Right cardiac atrium (tissue), 5 donors: ENCODE measurements at places on chromosomes 11 and 22. TPM values are rescaled to one million over a fixed set of nuclear protein-coding genes. Genes with fewer than 3 reads are reported as not detected.

GRCh38 chr11:43937434-43938411, 4.7 kb upstream of the C11orf96 start:
- DNase-seq = no peak

DNA sequence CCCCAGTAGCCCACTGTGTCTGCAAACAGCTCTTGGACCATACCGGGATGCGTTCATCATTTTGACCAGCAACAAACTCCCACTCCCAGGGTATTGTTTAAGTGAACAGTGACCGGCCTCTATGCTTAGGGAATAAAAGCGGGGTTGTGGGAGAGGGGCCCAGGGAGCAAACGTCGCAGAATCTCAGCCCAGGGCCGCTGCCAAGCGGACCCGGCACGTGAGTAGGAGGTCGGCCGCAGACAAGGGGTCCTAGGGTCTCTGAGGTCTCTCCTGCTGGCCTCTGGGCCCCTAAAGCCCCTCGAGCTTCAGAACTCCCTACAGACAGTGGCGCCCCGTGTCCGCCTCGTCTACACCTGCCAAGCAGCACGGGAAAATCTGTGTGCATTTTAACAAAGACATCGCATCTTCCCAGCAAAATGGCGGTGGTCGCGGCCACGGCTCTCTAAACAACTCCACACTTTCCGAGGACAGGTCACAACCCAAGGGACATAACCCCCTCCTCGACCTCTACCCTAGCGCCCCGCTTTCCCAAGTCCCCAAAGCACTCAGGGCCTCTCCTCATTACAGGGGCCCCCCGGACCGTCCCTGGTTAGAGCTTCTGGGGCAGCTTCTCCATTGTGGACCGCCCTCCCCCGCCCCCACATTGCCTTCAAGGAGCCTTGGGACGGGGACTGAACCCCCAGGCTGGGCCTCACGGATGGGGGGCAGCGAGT, 3.9 kb upstream of the GCAT start:
- peak; percentile 59 for DNase-seq

- peak; percentile 20 for DNase-seq
Measured at GRCh38 chr11:17894929-17895658, 117.8 kb downstream of the SERGEF start.

GRCh38 chr11:72741849-72742512, 10.2 kb downstream of the ARAP1 start:
- peak; percentile 54 for DNase-seq

- DNase-seq = no peak
Measured at GRCh38 chr22:38943201-38943600, 14.2 kb upstream of the APOBEC3A start.

GRCh38 chr11:13781153-13781552, 112.7 kb downstream of the FAR1 start:
- DNase-seq = no peak

DNA sequence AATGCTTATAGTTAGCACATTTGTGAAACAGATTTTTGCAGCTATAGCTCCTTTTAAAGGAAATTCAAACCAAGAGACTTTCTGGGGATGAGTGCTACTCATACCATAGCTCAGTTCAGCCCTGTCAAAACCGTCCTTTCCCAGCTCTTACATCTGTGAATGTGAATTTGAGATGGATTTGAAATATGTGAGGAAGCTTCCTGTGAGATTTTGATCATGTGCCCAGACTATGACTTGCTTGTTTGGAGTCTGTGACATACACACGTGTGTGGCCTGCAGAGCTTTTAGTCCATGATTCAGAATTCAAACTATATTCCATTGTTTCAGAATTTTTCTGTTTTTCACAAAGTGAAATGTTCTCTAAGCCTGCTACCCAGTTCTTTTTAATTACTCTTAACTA, 4.4 kb upstream of the MMP1 start:
- DNase-seq = no peak

DNA sequence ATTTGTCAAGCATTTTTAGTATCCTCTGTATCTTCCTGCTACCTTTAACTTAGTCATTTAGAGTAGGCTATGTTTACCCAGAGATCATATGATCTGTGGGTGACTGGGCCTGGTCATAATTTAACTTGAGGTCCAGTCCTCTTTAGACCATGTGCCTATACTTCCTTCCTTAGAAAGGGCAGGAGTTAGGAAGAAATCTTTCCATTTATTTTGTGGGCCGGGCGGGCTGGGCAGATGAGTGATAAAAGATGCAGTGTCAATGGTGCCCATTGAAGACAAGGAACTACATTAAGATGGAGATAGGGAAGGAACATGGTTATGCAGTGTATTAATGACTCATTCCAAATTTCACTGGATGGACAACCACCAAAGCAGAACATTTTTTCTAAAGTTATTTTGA, 30.9 kb upstream of the PDE3B start:
- DNase-seq = no peak

DNA sequence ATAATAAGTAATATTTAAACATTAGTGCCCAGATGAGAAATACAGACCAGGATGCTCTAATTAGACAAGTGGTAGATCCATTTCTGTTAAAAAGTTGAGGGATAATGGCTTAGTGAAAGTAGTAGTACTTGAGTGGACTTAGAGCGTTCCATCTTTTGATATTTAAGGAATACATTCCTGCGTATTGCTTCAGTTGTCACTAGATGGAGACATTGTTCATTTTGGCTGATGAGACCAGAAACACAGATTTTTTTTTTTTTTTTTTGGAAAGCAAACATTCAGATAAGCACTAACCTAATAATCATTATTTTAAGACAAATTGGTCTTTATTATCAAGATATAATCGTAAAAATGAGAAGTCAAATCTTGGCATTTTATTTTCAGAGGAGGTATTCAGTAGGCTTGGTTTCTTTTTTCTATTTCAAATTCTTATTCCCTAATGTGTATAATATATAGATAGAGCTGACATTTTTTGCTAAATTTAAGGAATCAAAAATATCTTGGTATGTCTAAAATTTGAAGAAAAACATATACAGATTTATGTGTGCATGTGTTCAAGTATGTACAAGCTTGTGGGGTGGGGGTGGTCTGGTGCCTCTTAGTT, 92.9 kb downstream of the DYNC2H1 start:
- no peak for DNase-seq

GRCh38 chr11:71304491-71304890, 52.1 kb upstream of the SHANK2 start:
- DNase-seq = no peak

DNA sequence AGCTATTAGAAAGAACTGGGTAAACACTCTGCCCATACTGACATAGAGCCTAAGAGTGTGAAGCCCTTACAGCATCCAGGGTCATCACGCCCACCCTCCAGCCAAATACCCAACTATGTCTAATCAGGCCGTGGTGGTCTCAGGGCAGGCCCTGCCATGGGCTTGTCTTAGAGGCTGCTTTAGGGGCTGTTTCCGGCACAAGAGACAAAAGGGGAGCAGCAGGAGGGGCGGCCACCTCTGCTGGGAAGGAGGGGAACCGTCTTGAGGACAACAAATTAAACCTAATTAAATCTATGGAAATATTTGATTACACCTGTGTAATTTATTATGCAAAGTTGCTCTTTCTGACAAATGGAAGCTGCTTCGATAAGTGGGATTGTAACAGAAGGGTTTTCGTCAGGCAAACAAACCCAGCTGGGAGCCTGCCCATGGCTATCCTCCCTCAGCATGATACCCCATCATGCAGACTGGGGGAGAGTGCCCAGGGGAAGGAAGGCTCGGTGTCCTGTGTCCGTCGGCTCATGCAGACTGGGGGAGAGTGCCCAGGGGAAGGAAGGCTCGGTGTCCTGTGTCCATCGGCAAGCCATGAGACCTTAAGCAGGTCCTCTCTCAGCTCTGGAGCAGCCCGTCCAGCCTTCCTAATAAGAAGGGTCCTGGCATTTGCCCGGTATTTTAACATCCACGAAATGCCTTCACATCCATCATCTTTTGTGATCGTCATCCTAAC, 163.6 kb upstream of the B3GAT1 start:
- DNase-seq = no peak

DNA sequence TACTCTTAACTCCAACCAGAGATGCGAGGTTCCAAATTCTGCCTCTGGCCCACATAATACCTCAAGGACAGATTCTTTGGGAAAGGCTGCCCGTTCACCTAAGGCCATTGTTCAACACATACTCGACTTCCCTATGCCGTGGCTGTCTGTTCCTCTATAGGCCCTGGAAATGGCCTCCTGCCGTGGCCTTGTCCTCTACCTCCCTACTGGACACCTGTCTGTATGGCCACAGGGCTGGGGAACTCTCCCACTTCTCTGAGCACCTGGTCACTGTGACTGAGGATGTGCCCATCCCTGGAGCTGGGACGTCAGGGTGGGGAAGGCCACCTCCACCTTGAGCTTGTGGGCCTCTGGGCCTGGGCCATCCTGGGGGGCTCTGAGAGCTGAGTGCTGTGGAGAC, 340.5 kb upstream of the B3GAT1 start:
- DNase-seq = no peak

- DNase-seq = peak; percentile 68
Measured at GRCh38 chr11:1919391-1920127, at the start of gene TNNT3. TNNT3 (plus strand) TSS chr11:1919703; CDS start chr11:1922875, 3,172 bp downstream.

GRCh38 chr22:23281406-23282088, 101.2 kb downstream of the BCR start:
- peak; percentile 93 for DNase-seq

GRCh38 chr22:43257549-43257948, 70.6 kb upstream of the TTLL12 start:
- no peak for DNase-seq

- DNase-seq = no peak
Measured at GRCh38 chr11:2287091-2287490, 14.6 kb downstream of the C11orf21 start.

GRCh38 chr11:11813288-11813962, 28.3 kb upstream of the USP47 start:
- no peak for DNase-seq

GRCh38 chr11:46435679-46436078, 44.1 kb upstream of the CHRM4 start:
- no peak for DNase-seq

DNA sequence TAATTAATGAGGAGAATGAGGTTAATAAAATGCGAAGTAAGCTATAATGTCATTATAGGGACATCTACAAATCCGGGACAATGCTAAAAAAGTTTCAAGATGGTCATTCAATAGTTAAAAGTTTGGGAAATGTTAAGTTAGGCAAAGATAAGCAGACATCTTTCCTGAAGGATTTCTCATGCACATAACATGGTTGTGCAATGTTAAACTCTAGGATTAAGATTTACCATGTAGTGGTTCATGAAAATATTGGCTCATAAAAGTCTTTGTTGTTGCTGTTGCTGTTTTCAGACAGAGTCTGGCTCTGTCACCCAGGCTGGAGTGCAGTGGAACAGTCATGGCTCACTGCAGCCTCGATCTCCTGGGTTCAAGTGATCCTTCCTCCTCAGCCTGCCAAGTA, 751.5 kb upstream of the CCDC179 start:
- DNase-seq = no peak

- no peak for DNase-seq
Measured at GRCh38 chr22:31695423-31695822, 33.4 kb upstream of the PISD start.

DNA sequence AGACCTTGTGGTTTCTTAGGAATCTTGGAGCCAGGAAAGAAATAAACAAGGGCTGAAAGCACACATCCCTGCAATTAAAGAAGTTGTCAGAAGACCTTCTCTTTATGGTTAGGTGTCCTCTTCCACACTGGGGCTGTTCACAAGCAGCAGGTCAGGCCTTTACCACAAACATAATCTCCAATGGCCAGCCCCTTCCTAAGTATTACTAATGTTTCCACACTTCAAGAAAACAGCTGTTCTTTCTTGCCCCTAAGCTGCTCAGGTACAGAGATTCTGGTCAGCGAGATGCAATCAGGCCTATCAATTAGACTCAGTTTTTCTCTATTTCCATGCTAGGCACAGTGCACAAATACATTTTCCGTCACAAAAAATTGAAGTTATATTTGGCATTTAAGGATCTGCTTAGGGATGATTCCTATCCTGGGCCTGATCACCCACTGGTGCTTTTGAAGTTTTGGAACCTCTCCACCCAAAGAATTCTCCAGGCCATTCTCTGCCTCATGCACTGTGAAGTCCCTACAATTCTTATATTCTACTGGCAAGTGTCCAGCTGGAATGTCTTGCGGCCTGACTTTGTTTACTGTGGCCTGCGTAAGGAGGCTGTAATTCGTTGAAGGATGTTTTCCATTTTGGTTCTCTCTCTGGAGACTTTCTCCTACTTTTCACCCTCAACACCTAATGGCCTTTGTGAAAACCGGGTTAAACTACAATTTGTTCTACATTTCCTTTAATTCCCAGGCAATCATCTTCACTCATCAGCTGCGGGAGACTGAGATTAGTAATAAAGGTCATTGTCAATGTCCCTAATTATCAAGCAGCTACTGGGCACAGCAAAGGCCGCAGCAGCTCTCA, 5.1 kb downstream of the PRAME start:
- DNase-seq = no peak

- DNase-seq = no peak
Measured at GRCh38 chr11:106856566-106856965, 161.7 kb downstream of the GUCY1A2 start.

DNA sequence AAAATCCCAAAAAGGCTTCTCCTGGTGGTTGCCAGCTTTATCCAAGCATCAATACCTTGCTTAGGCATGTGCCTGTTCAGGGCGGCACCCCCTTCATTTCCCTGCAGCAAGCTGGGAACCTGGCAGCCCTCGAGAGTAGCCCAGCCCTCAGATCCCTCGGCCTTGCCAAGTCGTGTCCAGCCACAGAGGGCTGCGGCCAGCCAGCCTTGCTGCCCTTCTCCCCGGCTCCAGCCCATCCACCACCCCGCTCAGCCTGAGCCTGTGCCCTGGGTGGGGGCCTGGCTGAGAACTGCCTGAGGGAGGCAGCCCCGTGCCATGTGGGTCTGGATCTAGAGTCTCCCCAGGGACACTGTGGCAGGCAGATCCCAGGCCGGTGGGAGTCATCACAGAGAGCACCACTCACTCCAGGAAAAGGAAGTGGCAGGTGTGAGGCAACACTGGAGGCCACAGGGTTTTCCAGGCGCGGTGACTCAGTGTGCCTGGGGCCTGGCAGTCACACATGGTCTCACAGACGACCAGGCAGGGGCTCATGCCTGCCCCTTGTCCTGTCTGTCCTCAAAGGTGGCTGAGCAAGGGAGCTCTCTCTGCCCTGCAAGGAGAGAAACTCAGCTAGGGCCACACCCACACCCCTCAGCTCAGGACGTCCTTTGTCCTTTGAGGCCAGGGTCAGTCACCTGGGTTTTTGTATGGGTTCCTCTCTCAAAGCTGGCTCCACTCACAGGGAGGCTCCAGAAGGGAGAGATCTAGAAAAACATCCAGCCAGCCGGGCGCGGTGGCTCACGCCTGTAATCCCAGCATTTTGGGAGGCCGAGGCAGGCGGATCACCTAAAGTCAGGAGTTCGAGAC, 12.2 kb upstream of the CDC42BPG start:
- peak; percentile 85 for DNase-seq

DDIAS gene
- total RNA-seq = 0.42 TPM

SLC6A5 gene
- total RNA-seq = not detected

TMPRSS5 gene
- 0.53 TPM for total RNA-seq

TRABD gene
- 19.9 TPM for total RNA-seq

PTPRJ gene
- total RNA-seq = 8.7 TPM

KDM4E gene
- not detected for total RNA-seq
